ENCODE measurements at places on chromosomes 6 and 20.

DNA sequence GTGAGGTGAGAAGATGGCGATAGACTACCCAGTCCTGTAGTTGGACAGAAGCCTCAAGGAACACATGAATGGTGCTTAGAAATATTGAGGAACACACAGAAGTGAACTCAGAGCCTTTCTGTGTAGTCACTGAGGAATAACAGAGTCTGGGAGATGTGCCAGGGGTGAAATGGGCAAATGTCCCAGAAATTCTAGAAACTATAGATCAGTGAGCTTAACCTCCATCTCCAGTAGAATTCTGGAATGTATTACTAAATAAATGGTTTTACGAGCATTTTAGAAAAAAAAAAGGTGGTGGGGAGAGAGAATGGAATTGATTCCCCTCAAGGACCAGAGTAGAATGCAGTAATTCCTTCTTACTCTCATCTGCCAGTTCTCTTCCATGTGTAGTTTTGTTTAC lies 380.0 kb downstream of the LMBRD1 start:
- no peak for DNase-seq

DNA sequence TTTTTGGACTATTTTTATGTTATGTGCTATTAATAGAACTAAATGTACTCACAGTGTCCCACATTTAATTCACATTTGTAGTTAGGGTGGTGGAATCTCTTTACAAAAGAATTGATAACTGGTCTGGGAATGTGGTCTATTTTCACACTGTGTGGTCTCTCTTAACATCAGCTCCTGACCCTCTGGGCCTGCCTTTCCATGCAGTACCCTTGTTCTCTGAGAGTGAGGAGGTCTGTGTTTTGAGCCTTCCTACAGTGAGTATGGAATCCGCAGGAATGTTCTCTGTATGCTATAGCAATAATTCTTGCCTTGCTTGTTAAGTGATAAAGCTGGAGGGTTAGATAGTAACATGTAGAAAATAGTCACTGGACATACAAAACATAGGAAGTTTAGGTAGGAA lies 717.3 kb upstream of the POU3F2 start:
- DNase-seq, result no peak

GRCh38 chr6:15344831-15345230 lies 99.0 kb downstream of the JARID2 start:
- no peak for DNase-seq

DNA sequence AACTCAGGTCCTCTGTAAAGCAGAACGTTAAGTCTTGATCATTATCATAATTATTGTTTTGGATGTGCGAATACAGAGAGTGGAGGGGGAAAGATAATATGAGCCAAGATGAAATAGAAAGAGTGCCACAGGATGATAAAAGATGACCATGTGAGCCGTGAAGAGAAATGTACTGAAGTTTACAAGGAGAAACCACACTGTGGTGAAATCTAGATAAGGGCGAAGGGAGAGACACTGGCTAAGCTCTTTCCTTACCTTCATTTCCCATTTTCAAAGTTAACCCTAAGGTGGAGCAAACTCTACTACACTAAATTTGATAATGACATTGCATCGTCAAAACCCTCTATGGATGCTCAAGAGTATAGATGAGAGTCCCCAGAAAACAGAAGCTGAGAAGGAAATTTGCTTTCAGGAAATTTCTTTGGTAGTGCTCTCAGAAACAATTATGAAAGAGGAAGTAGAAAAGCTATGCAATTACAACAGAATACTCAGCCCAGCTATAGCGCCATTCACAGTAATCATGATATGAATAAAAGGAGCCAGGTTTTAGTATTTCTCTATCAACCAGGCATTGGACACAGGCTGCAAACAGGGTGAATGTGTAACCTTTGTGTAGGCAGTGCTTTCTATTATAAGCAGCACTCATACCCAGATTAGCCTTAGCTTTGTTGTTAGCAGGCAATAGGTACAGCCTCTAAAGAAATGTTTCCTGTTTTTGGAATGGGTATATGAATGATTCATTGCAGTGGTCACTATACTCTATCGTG lies 1080.7 kb downstream of the GRIK2 start:
- no peak for DNase-seq

DNA sequence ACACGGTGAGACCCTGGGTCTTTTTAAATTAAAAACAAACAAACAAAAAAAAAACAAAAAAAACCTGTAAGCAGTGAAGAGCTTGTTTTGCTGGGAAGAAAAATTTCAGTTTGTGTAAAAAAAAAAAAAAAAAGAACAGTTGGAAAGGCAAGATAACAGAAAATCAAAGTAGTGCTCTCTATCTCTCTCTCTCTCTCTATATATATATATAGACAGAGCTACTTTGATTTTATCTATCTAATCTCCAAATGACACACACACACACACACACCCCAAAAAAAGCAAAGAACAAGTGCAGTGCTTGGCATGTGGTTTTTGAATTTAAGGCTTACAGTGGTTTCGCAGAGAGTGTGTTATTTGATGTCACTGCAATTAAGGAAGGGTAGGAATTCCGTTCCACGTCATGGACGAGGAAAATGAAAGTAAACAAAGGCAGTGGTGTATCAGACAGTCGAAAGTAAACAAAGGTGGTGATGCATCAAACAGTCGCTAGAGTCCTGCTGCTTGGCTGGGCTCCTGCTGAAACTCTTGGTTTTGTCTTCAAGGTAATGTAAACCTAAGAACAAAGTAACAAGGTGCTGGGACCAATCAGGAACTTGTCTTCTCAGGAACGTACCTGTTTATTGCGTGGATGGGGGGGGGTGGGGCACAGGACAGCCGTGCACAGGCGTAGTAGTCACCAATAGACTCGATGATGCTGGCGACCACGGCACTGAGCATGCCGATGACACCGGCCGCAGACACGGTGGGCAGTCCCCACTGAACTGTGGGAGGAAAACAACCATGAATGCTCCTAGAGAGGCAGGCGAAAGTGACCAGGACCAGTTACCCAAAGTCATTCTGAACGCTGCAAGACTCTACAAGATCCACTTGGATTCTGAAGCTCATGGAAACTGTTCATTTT lies 131.8 kb downstream of the SLC23A2 start:
- DNase-seq, result no peak

DNA sequence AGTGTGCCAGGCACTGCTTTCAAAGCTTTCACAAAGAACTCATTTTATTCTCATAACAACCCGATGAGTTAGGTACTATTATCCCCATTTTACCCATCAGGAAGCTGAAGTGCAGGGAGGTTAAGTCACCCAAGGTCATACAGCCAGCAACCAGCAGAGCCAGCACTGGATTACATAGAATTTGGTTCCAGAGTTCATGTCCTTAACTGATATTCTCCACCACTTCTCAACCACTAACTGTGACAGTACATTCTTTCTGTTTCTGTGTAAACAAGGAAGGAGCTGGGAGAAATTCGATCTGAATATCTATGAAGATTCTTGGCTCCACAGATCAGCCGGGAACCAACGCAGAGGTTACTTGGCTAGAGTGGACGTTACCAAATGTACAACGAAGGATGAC lies 98.0 kb downstream of the KIF16B start:
- DNase-seq, result no peak

DNA sequence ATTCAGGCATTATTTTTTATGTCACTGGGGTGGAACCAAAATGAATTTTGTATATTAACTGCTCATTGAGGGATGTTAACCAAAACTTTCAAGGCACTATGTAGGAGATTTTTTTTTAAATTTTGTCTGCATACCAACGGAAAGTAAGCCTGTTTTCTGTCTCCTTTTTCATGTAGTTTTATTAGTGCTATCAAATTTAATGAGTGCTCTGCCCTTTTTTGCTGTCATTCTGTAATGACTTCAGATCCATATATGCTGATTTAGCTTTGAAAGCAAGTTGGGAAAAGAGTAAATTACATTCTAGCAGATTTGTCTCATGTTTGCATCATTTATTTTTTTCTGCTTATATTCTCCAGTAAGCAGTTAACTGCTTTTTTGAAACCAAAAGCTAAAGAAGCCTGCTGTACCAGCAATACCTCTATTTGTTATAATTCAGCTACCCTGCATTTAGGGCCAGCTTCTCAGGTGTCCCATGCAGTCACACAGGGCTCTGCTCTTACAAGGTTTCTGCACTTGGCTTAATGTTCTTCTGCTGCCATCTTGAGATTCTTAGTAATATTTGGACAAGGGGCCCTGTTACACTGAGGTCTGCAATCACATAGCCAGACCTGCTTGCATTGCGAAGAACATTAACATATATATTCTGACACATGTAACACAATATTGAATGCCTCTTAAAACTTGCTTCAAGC lies 429.0 kb downstream of the UTRN start:
- no peak for DNase-seq

DNA sequence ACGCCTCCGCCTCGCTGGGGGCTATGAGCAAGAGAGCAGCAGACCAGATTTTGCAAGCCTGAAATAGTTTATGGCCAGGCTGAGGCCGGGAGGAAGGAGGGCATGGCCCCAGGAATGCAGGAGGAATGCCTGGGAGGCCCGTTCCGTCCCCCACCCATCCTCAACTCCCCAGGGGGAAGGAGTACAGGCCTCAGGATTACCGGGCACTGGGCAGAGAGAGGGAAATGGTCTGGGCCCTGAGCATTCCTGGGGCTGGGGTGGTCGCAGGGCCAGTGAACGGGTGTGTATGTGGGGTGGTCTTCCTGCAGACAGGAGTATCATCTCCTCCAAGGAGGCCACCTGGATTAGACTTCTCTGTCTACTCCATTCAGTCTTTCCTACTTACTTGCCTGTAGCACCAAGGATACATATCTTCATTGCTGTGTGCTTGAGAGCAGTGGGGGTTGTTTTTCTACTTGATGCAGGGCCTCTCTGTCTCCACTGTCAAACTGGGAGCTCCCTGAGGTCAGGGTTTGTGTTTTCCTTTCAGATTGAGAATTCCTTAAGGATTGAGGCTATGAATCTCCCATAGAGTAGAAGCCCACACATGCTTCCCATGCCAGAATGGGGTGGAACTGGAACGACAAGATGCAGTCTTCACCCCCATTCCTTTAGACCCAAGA lies 81.3 kb downstream of the VEGFA start:
- peak; percentile 96 for DNase-seq

DNA sequence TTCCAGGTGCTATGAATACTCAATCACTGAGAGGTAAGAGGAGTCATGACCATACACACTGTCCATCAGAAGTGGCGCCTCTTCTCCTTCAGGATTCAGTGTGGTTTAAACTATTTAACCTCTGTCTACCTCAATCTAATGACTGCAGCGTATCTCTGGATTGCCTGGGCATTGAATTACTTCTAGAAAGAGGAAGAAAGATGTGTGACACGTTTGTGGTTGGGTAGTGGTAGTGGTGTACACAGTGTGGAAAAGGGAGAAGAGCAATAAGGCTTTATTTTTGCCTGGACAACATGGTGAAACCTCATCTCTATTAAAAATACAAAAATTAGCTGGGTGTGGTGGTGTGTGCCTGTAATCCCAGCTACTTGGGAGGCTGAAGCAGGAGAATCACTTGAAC lies 38.0 kb upstream of the ECHDC1 start:
- no peak for DNase-seq

- no peak for DNase-seq
Measured at GRCh38 chr6:18265787-18266522, 1.6 kb upstream of the DEK start.

- peak; percentile 84 for DNase-seq
Measured at GRCh38 chr6:87274660-87275274, 47.6 kb upstream of the SMIM8 start.

DNA sequence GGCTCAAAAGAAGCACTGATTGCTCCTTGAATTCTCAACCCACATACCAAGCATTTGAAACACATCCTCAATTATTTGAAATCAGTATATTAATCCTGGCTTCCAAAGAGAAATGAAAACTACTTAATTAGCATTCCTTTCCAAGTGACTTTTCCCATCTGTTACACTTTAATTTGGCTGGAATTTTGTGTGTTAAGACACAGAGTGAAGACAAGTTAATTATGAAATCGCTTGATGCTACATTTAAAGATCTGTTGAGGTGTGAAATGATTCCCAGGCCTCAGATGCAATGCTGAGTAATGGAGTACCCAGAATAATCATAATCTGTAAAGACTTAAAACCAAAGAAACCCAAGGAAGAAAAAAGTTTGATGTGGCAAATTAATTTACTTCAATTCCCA lies 241.4 kb downstream of the ADGB start:
- no peak for DNase-seq
